ENCODE measurements at places on chromosomes 6 and 20. TPM values are rescaled to one million over a fixed set of nuclear protein-coding genes. Genes with fewer than 3 reads are reported as not detected.

IPCEF1 gene
- polyA plus RNA-seq = 16.5 TPM

CDH4 gene
- not detected for polyA plus RNA-seq

IRAK1BP1 gene
- 0.03 TPM for polyA plus RNA-seq

RAB23 gene
- polyA plus RNA-seq = 0.08 TPM

MTFR2 gene
- 0.41 TPM for polyA plus RNA-seq

Measured in CD14-positive monocyte (primary cell).